ENCODE measurements at places on chromosomes 2 and 18.

DNA sequence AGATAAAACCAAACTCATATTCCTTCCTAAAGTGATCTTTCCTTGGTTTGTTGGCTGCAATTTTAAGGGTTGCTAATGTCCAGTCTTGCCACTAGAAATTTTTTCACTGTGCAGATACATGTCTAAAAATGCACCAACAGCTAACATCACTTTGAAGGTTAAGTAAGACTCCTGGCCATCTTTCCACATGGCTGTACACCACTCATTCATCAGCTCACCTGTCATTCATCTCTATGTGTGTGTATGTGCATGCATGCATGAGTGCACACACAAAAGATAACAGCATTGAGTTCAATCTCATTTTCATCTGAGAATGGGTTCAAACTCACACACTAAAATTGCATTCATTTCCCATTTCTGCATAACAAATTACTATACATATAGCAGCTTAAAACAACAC is 203.8 kb downstream of the PDE11A start:
- no peak for DNase-seq

DNA sequence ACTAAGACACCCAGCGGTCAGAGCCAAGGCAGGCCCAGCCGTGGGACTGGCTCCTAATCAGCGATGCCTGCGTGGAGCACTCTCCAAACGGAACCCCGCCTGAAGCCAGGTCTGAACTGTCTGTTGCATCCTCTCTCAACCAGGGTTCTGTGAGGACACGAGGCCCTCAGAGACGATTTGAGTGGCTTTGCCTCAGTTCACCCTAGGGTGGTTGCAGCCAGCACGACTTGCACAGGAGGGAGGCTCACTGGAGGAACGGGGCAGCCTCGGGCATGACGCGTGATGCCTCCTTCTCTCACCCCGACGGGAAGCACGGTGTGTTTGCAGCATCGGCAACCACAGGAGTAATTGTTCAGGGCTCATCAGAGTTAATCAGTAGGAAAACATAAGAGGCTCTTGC is 336.4 kb downstream of the EIPR1 start:
- no peak for DNase-seq

DNA sequence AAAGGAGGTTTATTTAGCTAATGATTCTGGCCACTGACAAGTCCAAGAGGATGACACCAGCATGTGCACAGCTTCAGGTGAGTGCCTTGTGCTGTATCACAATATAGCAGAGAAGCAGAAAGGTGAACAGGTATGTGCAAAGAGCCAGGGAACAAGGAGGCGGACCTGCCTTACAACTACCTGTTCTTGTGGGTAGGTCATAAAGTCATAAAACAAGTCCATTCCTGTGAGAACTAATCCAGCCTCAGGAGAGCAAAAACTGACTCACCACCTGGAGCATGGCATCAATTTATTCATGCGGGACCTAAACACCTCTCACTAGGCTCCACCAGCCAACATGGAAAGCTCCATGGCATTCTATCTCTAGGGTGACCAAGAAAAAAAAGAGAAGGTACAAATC is 234.2 kb downstream of the ASXL3 start:
- DNase-seq = no peak

GRCh38 chr2:103232865-103233264 is 471.0 kb downstream of the TMEM182 start:
- DNase-seq = no peak

- DNase-seq = no peak
Observed at GRCh38 chr2:129827311-129828090, 152.0 kb upstream of the RAB6C start.

Data from activated CD4-positive, alpha-beta T cell treated with anti-CD3 and anti-CD28 coated beads for 1 hour (primary cell).